Activated T-cell treated with anti-CD3 and anti-CD28 coated beads, Interleukin-2, amount 50 U/mL, for 48 hours (primary cell): ENCODE measurements at places on chromosomes 11 and 22.

DNA sequence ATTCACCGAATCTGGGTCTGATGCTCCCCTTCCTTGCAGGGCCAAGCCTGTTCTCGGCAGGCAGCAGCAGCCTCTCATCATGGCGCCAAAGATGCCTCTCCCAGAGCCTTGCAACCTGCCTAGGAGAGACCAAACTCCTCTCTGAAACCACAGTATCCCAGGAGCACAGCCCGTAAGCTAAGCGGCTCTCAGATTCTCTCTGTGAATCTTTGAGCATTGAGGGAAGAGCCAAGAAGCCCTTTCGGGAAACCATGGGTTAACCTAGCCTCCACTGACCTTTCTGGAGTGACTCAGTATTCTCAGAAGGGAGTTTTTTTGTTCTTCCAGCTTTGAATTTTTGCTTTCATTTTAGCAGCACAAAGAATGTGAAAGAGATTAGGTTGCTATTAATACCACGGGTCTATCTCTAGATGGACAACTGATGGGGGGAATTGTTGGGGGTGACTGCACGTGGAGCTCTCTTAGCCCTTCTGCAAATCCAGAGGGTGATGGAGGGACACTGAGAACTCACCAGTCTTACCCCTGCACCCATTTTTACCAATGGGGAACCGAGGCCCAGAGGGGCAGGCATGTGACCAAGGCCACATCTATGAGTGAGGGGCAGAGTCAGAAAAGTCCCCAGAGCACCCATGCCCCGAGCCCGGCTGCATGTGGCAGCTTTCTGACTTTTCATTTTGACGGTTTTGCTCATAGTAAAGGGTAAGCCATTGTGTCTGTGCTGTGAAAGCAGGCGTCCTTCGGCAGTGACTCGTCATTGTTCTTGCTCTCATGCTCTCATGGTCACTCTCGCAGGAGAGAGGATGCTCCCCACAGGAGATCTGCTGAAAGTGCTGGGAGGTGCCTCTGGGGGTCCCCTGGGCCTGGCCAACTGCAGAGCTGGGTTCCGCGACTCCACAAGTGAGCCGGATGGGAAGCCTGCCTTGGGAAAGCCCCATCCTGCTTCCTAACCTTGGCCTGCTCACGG lies 36.0 kb downstream of the IRAG1 start:
- DNase-seq: peak; percentile 28

DNA sequence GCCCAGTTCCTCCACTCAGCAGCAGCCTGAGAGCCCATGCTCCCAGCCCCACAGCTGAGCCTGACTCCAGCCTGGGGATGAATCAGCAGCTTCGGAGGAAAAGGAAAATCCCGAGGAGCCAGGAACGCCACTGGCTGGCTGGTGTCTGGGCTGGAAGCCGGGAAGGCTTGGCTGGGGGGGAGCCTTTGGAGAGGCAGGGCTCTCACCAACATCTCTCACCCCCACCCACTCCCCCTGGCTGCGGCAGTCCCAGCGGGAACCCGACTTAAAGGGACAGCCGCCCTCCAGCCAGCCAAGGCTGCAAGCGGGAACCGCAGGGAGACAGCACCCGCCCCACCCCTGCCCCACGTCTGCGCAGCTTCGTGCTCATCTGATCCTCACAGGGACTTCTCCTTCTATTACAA lies 28.4 kb downstream of the KIAA0930 start:
- DNase-seq: no peak

DNA sequence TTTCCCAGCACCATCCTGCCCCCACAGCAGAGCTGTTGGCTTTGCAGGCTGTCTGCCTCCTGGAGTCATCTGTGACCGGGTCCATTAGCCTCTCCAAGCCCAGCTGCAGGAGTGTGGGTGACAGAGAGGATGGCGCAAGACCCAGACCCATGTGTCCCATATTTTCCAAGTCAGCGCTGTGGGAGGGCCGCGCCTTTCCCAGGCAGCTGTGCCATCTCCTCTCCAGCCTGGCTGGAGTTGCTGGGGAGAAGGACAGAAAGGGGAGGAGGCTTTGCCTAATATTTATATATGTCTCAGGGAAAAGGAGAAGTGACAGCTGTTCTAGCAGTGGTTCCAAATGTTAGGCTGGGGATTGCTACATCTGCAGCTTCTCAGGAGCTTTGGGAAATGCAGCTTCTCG lies 15.7 kb downstream of the DTX4 start:
- no peak for DNase-seq

DNA sequence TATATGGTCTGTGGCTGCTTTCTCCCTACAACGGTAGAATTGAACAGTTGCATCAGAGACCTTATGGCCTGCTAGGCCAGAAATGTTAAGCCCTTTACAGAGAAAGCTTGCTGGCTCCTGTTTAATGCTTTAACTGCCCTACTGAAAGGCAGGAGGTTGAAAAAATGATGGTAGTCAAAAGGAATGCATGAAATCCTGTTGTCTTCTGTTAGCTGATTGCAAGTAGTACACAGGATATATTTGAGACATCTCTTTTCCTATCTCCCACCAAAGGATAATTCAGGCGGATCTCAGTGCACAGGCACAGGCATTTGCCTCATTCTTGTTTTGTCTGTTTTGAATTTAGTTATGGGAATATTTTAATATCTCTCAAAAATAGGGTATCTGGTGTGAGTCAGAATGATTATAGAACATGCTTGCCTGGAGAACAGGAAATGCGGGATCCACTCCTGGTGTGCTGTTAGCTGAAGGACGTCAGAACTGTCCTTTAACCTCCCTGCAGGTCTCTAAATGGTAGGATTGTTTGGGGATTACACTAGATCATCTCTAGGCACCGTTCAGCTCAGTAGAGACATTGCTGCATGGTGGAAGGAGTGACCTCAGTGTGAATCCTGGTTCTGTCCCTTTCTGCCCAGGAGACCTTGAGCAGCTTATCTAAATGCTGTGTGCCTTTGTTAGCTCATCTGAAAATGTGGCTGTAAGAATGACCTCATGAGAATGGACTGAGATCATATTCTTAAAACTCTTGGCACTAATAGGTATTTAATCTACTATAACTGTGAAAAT lies 49.5 kb downstream of the PACS1 start:
- DNase-seq: peak; percentile 11

GRCh38 chr11:73760135-73760678 lies 667 bp downstream of the RAB6A start:
- no peak for DNase-seq

DNA sequence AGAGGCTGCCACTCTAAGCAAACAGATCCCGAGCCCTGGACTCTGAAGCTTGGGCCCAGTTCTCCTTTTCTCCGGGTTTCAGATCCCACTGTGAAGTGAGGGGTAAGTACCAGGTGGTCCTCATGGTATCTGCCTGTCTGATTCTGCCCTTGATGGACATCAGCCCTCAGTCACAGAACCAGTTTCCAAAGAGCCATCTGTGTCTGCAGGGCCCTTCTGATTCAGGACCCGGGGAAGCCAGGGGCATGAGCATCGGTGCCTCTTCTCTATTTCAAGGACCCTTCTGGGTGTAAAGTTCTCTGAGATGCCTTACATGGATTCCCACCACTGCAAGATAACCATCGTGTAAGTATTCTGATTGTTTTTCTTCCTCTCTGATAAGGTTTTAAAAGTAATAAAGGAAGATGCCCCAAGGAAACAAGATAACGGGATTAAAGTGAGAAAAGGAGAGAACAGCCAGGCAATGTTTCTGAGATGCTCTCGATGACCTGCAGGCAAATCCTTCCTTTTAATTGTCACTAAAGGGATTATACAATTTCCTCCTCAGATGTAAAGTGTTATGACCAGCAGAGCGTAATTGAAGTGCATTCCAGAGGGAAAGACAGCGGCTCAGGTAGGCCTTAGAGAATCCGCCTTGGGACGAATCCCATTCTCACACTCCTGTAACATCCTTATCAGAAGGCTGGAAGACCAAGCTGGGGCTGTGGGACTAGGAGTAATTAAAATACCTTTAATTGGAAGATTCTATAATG lies 924.3 kb downstream of the TBC1D22A start:
- DNase-seq: no peak

DNA sequence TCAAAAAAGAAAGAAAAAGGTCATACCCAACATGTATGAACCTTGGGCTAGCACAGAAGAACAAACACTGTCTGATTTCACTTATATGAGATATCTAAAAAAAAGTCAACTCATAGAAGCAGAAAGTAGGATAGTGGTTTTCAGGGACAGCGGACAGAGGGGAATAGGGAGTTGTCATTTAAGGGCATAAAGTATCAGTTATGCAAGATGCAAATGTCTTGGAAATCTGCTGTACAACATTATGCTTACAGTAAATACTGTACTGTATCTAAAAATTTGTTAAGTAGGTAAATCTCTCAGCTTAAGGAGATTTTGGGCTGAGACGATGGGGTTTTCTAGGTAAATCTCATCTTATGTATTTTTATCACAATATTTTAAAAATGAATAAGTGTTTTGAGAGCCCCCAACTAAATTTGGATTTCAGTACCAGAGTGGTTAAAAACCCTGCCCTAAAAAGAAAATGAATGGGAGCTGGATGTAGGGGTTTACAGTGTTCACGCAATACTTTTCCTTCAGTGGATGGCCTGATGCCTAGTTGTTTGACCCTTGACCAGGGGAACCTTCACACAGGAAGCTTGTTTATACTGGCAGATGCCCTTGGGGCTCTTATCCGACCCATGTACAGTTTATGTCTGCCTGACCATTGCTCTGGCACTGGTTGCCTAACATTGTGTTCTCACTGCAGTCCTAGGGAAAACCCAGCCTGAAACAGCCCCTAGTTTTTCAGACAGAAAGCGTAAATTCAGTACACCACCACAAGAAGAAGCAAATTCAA lies 34.8 kb downstream of the SLC22A9 start:
- DNase-seq: no peak

GRCh38 chr11:88489030-88489429 lies 151.5 kb upstream of the CTSC start:
- DNase-seq: no peak

- no peak for DNase-seq
Observed at GRCh38 chr11:2797121-2797711, 88.4 kb downstream of the CDKN1C start.

DNA sequence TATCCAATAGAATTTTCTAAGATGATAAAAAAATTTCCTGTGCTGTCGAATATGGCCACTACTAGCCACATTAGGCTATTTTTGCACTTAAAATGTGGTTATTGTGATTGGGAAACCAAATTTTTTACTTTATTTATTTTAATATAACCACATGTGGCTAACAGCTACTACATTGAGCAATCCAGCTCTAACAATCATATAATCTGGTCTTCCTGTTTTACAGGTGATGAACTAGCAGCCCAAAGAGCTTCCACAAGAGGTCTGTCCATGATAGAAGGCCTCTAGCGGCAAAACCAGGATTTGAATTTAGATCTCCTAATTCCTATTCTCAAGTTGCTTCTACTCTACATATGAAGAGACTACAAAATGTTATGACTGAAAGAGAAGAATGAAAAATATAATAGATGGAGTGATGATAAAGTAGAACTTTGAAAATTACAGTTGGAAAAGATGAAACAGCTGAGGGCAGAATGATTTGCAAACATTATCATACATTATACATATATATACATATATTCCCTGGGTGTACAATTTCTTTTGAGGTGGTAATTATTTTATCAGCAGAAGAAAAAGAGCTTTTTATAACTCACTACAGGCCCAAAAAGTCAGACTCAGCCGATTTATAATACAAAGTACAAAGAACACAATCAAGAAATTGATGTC lies 363.5 kb upstream of the PITPNB start:
- DNase-seq: no peak

DNA sequence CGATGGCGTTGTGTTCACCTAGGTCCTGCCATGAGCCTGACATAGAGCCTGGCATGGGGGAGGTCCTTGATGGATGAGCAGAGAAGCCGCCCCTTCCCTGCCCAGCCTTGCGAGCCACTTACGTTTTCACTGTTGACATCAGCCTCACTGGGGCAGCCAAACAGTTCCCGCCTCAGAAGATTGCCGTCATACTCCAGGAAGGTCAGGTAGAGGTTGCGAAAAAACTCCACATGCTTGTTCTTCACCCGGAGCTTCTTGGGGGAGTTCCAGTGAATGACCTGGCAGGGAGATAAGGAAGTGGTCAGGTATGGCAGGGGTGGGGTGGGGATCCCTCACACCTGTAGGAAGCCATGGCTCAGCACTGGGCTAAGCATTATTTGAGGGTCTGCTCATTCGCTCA lies 279.3 kb upstream of the SYN3 start:
- no peak for DNase-seq

GRCh38 chr11:7531011-7531410 lies 17.2 kb downstream of the PPFIBP2 start:
- DNase-seq: no peak

GRCh38 chr11:106133529-106133928 lies 56.1 kb downstream of the AASDHPPT start:
- DNase-seq: no peak

DNA sequence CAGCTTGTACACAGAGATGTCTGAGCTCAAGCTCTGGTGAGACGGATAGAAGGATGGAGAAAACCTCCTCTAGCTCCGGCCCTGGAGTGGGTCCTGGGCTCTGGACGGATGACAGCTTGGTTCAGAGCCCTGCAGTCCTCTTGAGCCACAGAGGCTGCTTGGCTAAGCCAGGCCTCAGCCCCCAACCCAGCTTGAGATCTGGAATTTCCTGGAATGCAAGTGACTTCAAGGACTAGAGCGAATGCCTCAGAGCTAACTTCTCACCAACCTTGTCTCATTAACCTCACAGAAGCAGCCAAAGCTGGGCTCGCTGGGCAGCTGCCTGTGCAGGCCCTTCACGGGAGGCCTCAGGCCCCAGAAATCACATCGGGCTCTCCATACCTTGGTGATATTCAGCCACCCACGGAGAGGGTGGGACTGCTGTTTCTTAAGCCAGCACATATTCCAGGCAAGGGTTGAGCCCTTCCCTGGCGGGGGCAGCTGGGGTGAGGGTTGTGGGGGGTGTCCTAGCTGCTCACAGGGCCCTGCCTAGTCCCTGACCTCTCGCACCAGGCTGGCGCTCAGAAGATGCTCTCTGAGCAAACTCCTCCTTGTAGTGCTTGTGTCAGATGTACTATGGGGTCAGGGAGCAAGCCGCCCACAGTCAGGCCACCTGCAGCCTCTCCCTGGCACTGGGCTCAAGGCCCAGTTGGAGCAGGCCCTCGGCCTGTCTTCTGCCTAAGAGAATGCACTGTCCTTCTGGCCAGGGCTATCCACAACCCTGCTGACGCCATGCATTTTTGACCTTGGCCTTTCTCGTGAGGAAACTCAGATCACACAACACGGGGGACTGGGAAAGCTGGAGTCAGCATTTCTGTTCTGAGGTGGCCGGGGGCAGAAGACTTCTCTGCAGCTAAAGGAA lies 73.6 kb upstream of the TTLL12 start:
- DNase-seq: no peak

GRCh38 chr11:106524436-106524835 lies 447.0 kb downstream of the AASDHPPT start:
- DNase-seq: no peak

GRCh38 chr11:4191031-4191571 lies 96.5 kb downstream of the RRM1 start:
- DNase-seq: no peak

GRCh38 chr11:134519788-134520187 lies 107.7 kb upstream of the B3GAT1 start:
- DNase-seq: no peak

GRCh38 chr22:28647216-28647615 lies 32.4 kb downstream of the TTC28 start:
- DNase-seq: no peak

- no peak for DNase-seq
Observed at GRCh38 chr11:20926799-20927540, 257.6 kb downstream of the NELL1 start.

GRCh38 chr11:83691451-83691950 lies 405.3 kb upstream of the CCDC90B start:
- DNase-seq: no peak

GRCh38 chr11:95299078-95299679 lies 68.2 kb upstream of the SESN3 start:
- DNase-seq: no peak

- peak; percentile 66 for DNase-seq
Observed at GRCh38 chr11:131668500-131669400, 298.3 kb downstream of the NTM start.
